ENCODE measurements at places on chromosomes 16 and 17. TPM values are rescaled to one million over a fixed set of nuclear protein-coding genes. Genes with fewer than 3 reads are reported as not detected.

ESRP2 gene
- total RNA-seq: 0.14 TPM

RAB26 gene
- 0.24 TPM for total RNA-seq

DNA sequence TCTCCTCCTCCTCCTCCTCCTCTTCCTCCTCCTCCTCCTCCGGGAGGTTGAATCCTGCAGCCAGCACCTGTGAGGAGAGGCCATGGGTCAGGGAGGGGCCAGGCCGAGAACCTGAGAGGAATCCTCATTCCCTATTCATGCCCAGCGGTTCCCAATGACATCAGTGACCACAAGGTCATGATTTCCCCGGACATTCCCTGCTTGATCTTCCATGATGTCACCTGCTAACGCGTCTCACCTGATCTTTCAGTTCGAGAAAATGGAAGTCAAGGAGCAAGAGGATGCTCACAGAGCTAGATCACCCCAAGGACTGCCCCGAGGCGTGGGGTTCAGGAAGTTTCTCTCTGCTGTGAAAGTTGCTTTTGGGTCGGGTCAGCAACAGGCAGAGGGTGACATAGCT is 5.4 kb downstream of the APOBR start:
- no peak for DNase-seq

TEX19 gene
- not detected for total RNA-seq

DNA sequence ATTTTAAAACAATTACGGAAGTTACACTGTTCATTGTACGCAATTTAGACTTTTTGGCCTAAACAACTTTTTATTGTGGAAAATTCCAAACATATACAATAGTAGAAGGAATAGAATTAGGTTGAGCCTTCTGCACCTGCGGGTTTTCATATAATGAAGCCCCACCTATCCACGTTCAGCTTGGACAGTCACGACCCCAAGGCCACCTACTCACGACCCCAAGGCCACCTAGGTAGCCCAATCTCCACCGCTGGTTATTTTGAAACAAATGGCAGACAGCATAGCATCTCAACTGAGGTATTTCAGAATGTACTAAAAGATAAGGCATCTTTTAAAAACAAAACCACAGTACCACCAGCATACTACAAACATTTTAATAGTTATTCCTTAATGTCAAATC is 631 bp downstream of the NLRC5 start:
- no peak for DNase-seq

- DNase-seq: no peak
Measured at GRCh38 chr17:32445971-32446370, 1.7 kb downstream of the PSMD11 start.

DNA sequence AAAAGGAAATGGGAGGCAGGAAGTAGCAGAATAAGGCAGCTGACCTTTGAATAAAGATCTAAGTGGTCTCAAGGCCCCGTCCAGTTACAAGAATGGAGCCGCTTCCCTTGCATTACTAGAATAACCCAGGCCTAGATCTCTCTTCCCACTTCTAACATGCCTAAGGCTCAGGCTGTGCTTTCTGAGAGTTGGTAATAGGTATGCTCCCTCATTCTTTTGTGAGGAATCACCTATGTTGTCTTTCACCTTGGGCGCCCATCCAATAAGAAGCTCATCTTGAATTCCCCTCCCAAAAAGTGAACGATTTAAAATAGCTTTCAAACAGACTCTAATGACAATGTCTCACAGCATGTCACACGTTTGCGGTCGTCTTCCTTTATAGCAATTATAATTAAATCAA is 101.2 kb downstream of the KCNJ2 start:
- no peak for DNase-seq

DNA sequence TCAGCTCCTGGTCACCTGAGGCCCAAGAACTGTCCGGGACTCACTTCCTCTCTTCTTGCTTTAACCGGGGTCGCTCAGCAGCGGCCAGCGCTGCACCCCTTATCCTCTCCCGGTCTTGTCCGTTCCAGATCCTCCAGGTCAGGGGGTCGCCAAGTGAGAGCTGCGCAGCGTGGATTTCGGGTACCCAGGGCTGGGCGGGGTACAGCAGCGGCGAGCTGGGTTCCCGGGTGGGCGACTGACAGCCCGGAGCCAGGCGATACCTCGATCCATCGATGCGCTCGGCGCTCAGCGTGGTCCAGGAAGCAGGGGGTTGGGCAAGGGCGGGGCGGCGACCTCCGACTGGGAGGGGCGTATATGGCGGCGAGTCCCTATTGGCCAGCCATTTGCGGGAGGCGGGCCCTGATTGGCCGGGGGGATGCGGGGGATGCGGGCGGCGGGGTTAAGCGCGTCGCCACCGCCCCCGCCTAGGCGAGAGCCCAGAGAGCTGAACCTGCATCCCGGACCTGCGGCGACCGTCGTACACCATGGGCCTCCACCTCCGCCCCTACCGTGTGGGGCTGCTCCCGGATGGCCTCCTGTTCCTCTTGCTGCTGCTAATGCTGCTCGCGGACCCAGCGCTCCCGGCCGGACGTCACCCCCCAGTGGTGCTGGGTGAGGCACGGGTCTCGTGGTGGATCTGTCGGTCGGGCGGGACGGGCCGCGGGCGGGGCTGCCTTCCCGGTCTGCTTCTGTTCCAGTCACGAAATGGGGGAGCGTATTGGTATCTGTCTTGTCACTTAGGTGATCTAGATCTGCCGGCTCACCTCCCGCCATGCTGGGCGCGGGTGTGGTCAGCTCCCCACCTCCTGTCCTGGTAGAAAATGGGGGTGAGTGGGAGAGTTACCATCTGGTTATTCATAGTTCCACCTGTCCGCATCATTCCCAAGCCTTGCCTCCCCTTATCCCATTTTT is at the start of gene PLA2G15:
Gene PLA2G15, plus strand, starts transcription at position 471 of the 951 bp plus-strand sequence. Its CDS starts 54 bp downstream, at position 525.
- peak; percentile 99 for DNase-seq

DNA sequence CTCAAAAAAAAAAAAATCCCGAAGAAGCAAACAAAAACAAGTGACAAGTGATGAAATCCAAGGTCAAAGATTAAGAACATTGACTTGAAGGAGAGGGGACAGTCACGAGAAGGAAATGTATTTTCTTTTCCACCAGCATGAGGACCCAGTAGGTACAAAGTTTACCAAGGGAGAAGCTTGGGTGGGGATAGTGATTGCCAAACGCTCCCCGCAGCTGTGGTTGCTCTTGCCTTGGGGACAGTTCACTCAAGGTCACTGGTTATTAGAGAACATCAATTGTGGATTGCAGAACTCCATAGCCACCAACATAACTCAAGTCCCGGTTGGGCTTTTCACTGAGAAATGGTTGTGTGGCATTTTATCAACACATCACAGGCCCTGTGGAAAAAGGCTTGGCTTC is 27.0 kb downstream of the RSL1D1 start:
- DNase-seq: peak; percentile 40

- DNase-seq: no peak
Measured at GRCh38 chr17:36578671-36579070, 13.0 kb upstream of the DHRS11 start.

DNA sequence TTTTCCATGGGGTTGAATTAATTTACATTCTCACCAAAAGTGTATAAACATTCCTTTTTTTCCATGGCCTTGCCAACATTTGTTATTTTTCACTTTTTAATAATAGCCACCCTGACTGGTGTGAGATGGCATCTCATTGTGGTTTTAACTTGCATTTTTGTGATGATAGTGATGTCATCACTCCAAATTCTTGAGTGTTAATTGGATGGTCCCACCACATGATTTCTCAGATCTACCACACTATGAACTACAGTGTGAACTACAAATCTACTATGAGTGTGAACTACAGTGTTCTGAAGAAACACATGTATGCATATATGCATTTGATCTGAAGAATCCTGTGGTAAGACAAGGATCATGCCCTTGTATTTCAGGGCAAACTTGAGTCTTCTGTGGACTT is 340.1 kb downstream of the ABCC12 start:
- DNase-seq: no peak

DNA sequence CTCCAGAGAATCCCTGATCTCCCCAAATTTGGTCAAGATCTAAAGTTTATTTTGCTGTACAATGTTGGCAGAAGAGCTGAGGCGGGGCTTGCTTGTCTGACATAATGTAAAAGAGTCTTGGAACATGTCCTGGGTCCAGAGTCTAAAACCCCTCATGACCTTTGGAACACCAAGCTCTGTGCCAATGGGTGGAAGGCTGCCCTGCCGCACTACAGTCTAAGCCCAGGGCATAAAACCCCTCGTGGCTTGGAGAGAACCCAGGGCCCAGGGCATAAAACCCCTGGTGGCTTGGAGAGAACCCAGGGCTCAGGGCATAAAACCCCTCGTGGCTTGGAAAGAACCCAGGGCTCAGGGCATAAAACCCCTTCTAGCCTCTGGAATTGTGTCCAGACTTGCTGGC is 36.7 kb downstream of the CCDC57 start:
- DNase-seq: no peak

GRCh38 chr16:56050916-56051315 is 140.4 kb upstream of the GNAO1 start:
- no peak for DNase-seq

TM4SF5 gene
- total RNA-seq: not detected

HSD17B2 gene
- not detected for total RNA-seq

GAS7 gene
- 130 TPM for total RNA-seq

SCN4A gene
- 5.8 TPM for total RNA-seq

- DNase-seq: peak; percentile 93
Measured at GRCh38 chr17:12730931-12731521, 58.3 kb upstream of the ARHGAP44 start.

GRCh38 chr17:7281074-7281952 is at the start of gene SLC2A4:
SLC2A4 (plus strand) TSS chr17:7281718; CDS start chr17:7281935, 217 bp downstream.
- DNase-seq: peak; percentile 98

- no peak for DNase-seq
Measured at GRCh38 chr16:56888806-56889205, 23.8 kb downstream of the SLC12A3 start.

GRCh38 chr16:76976101-76976500 is 214.9 kb upstream of the MON1B start:
- no peak for DNase-seq

DNA sequence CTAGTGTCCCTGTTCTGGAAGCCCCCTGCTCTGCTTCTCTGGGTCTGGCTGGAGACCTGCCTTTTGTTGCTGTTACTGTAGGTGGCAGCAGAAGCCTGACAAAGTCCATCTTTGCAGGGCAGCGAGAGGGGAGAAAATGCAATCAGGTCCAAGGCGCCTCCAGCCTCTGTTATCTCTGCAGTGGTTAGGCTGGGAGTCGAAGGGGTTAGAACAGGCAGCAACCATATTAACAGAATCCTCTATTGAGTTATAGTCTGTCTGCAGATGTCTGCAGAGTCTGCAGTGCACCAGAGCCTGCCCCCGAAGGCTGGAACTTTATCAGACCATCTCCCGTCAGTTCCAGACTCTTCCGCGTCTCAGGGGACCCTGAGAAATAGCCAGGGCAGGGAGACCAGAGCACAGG is 404.9 kb upstream of the EEF2KMT start:
- no peak for DNase-seq

WFIKKN1 gene
- total RNA-seq: 0.70 TPM

DNA sequence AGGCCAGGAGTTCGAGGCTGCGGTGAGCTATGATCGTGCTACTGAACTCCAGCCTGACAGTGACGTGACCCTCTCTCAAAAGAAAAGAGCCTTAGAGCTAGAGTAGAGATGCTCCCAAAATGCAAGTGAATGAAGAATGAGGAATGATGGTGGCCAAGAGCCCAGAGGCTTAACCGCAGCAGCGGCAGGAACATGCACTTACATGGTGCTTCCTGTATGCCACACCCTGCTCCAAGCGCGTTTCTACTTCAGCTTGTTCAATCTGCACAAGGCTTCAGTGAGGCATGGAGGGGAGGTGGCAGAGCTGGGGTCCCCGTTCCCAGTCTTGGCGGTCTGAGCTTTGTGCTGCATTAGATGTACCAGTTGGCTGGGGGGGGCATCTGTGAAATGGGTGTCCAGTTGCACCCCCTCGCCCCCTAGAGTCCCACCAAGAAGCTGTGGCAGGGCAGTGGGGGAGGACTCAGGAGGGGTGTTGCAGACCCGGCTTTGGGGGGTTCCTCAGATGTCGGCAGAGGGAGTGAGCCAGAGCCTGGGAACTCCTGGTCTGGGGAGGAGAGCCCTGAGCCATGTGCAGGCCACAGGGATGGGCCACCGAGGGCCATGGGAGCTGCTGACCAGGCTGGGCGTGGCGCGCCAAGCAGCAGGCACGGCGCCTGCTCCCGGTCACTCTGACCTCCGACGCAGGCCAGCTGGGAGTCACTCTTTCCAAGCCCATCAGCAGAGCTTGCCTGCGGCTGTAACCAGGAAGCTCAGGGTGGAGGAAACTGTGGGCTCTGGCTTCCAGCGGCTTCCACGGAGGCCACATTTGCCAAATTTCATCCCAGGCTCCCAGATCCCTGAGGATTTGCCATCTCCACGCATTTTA is 260.1 kb downstream of the PARN start:
- DNase-seq: peak; percentile 82

- peak; percentile 87 for DNase-seq
Measured at GRCh38 chr17:3935140-3935542, 18.9 kb upstream of the P2RX1 start.

DNA sequence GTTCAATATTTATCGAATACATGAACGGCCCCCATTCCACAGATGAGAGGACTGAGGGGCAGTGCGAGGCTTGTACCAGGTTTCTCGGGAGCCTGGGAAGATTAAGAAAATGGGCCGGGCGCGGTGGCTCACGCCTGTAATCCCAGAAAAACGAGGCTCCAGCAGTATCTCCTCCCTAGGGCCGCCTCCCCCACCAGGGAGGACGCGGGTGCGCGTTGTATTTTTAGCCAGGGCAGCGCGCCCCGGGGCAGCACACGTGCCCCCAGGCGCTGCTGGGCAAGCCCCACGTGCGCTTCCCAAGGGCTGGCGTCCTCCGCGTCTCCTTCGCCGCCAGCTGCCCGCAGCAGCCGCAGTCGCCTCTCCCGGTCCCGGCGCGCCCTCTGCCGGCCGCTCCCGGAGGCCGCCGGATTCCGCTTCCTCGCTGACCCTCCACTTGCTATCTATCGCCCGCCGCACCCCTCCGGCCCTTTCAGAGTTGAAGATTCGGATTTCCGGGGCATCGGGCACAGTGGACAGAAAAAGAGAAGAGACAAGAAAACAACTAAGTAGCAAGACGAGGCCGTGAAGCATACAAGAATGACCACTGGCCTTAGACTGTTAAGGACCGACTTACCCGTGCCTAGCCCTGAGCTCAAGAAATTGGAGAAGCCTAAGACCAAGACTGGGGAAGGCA is 1.9 kb upstream of the YBX2 start:
- DNase-seq: peak; percentile 95

SYCE1L gene
- 2.2 TPM for total RNA-seq

Data from right cardiac atrium (tissue), 5 donors.